Epithelial cell of esophagus (primary cell): ENCODE measurements at places on chromosomes 12 and 14.

DNA sequence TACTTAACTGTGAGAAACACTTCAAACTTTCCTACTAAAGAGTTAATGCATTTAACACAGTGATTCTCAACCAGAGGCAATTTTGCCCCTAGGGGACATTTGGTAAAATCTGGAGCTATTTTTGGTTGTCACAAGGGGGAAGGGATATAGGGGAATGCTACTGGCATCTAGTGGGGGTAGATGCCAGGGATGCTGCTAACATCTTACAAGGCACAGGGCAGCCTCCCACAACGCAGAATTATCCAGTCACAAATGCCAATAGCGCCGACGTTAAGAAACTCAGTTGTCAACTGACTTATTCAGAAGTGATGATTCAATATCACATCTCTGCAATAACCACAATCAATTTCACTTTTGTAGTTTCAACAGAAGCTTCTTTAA, 2.0 kb downstream of the EEA1 start:
- DNase-seq: peak; percentile 80

- peak; percentile 75 for DNase-seq
Observed at GRCh38 chr12:48165089-48165981, 8.0 kb upstream of the ASB8 start.

DNA sequence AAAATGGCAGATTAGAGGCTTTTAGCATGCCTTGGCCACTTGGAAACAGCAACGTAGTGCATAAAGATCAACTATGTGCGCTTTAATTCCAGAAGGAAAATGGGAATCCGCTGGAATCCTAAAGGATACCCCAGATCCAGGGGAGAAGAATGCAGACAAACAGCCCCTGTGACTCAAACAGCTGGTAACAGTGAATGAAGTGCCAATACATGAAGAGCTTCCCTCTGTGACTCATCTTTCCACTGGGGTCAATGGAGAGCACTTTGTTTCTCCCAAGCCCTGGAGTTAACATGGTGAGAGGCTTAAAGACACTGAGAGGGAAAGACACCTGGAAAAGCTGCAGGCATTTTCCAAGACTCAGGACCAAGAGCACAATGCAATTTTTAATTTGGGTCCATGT, 263.1 kb downstream of the CEP128 start:
- DNase-seq: peak; percentile 52

- no peak for DNase-seq
Observed at GRCh38 chr14:20580242-20580641, 7.6 kb downstream of the RNASE11 start.

- no peak for DNase-seq
Observed at GRCh38 chr14:103221781-103222358, 98.6 kb downstream of the TNFAIP2 start.

GRCh38 chr14:81187832-81188522, 32.8 kb downstream of the GTF2A1 start:
- no peak for DNase-seq

GRCh38 chr14:104935955-104936354, 11.3 kb downstream of the PLD4 start:
- DNase-seq: peak; percentile 46

DNA sequence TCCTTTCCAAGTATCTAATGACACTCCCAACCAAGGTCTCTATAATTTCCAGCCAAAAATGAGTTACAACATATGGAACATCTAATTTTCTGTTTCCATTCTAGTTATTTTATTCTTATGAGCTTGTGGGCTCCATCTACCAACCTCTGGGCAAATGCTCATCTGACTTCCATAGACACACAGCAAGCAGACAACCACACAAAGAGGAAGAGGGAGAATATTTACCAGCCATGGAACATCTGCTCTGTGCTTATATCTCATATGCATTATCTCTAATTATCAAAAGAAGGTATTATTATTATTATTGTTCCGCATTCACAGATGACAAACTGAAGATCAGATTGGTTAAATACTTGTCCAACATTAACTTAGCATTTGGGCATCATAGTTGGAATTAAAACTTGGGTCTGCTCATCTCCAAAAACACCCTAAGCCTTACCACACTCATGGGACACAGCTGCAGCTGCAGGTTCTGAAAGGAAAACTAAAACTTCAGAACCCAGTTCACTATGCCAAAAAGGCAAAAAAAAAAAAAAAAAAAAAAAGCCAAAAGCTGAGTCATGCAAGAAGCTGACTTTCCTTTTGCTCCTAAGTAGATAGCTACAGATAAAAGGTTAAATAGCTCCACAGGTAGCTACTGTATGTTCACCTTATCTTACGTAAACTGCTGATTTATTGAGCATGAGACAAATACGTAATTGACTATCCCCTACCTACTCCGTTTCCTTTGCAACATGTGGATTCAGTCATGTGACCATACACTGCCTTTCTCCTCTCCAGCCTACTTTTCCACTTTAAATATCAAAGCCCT, 23.6 kb upstream of the TCL1B start:
- DNase-seq: no peak
